ENCODE measurements at places on chromosomes 1 and 21. TPM values are rescaled to one million over a fixed set of nuclear protein-coding genes. Genes with fewer than 3 reads are reported as not detected.

The KCNA2 gene
- total RNA-seq: under 0.01 TPM

The PLA2G5 gene
- total RNA-seq: 0.09 TPM

The KCNK2 gene
- total RNA-seq: 3.8 TPM

The MATN1 gene
- not detected for total RNA-seq

The CACHD1 gene
- total RNA-seq: 2.1 TPM

The SLFNL1 gene
- 0.60 TPM for total RNA-seq

The TMEM51 gene
- total RNA-seq: 2.8 TPM

Measured in bronchial smooth muscle cell (primary cell).